ENCODE measurements at places on chromosomes 1 and 21.

GRCh38 chr1:243725075-243725474 is 125.0 kb downstream of the AKT3 start:
- DNase-seq = no peak

DNA sequence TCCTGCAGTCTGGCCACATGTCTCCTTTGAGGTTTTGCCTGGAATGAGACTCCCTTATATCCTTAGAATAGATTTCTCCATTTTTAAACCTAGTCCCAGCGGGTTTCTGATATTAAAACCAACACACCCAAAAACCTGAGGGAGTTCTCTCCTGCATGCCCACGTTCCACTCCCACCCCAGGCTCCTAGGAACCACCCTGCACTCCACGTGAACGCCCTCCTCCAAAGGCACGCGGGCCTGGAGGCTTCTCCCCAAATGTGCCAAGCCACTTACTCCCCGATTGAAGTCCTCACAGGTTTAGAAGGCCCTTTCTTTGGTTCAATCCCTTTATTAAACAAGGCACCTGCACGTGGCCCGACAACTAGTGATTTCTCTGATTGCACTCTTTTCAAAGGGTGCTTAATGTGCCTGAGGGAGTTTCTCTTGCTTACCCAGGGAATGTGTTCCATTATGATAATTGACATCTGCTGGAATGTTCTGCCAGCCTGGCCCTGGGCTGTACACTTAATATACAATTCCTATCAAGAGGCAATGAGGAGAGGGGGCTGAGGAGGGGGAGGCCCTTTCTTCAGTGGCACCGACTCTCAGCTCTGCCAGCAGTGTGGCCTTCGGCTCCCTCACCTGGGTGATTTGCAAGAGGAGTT is 104.3 kb upstream of the ADAR start:
- no peak for DNase-seq

DNA sequence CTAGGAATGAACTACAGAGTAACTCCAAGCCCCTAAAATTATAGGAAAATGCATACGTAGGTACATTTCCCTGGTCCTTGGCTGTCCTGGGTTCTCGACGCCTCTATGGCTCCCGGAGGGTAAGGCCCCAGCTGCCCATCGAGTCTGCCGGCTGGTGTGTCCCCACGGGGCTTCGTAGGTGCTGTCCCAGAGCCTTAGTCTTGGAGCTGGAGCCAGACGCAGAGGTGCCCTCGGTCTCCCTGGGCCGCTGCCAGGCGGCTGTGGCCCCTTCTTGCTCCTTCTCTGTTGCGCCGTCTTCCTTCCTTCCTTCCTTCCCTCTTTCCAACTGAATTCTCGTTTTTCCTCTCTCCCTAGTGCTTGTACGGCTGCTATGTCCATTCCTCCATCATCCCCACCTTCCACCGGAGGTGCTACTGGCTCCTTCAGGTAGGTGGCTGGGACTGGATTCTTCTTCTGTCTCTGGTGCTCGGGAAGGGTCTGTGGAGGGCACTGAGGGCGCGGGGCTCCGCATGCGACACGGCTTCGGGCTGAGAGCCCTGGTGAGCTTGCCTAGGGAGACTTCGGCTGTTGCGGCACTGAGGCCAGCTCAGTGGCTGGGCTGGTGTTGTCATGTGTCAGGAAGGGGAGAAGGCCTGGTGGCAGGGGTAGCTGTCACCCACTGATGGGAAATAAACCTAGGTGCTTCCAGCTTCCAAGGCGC is 303.5 kb upstream of the VAMP3 start:
- DNase-seq = no peak

GRCh38 chr1:62128745-62129144 is 65.9 kb upstream of the L1TD1 start:
- no peak for DNase-seq

GRCh38 chr1:234148350-234148749 is 224.9 kb upstream of the COA6 start:
- DNase-seq = no peak

- no peak for DNase-seq
Observed at GRCh38 chr1:229318056-229318455, 24.8 kb downstream of the CCSAP start.

DNA sequence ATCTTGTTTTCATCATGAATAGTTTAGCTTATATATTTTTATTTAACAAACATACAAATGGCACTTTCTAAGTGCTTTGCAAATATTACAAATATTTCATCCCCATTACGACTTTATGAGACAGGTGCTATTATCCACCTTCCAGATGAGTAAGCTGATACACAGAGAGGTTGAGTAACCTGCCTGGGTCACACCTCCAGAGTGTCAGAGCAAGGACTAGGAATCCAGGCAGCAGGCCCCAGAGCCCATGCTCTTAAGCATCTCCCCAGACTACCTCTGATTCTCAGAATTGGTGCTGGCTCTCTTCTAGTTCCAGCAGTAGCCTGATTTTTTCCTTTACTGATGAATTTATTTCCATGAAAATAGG is 40.0 kb downstream of the EPHB2 start:
- no peak for DNase-seq

DNA sequence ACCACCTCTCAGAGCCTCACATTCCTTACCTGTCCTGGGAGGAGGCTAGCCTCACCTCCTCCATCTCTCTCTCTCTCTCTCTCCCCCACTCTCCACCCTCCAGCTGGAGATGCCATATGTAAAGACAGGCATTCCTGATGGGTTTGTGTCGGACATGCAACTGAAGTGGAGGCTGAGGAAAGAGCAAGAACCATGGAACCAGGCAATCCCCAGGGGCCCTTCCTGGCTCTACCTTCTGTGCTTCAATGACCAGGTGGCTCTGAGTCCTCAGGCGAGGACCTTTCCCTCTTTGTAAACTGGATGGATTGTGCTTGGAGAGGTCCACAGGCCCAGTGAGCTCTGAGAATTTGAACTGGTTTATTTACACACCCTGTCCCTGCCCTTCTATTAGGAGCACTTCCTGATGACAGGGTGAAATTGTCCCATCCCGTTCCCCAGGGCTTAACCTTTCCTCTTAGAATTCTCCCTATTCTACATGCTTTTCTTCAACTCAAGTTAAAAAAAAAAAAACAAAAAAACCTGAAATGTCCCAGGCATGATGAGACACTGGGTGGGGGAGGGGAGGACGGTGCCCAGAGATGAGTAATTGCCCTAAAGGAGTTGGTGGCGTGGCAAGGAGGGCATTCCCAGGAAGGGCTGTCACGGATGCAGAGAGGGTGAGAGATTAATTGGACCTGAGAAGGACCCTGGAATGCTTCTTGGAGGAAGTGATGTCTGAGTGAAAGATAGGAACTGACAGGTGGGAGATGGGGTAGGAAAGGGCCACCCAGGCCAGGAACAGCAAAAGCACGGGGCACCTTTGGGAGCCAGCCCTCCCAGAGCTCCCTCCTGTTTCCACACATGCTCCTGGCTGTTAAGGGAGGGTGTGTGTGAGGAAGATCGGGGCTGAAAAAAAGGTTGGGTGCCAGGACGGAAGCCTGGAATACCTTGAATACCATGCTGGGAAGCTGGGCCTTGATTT is 50.2 kb upstream of the WASF2 start:
- DNase-seq = no peak
